AG04450 (cell line): ENCODE measurements at places on chromosomes 16 and 17.

GRCh38 chr17:39167476-39167875 lies 1.5 kb upstream of the ARL5C start:
- no peak for DNase-seq

- no peak for DNase-seq
Measured at GRCh38 chr17:8327303-8327649, 12.4 kb upstream of the ODF4 start.

- DNase-seq, result no peak
Measured at GRCh38 chr17:77887110-77887463, 71.4 kb upstream of the TNRC6C start.

- DNase-seq, result no peak
Measured at GRCh38 chr17:34391241-34391640, 28.2 kb upstream of the CCL1 start.

- DNase-seq, result no peak
Measured at GRCh38 chr16:71249399-71249798, 18.9 kb upstream of the HYDIN start.

DNA sequence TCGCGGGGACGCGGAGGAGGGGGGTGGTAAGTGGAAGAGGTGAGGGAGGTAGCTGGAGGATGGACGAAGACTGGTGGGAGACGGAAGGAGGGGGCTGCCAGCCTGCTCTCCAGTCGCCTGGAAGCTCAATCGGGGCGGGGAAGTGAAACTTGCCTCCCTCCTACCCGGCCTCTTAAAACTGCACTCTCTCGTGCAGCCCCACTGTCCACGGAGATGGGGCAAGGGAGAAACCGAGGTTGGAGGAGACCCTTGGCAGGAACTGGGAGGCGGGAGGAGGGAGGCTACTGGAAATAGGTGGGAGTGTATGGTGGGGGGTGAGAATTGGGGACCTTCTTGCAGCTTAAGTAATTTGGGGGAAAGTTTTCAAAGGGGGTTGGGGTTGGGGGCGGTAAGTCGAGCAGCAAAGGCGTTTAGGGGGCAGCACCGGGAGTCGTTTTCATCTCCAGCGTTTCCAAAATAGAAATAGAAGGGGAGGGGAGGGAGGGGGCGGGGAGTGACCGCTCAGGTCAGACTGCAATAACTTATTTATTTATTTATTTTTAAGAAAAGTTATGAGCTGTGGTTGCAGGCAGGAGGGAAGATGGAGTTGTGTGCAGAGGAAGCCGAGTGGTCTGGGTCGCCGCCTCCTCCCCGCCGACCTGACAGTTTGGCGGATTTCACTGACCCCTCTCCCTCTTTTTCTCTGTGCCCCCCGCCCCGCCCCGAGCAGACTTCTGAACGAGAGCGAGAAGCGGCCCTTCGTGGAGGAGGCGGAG lies 1.4 kb downstream of the SOX9 start:
- no peak for DNase-seq

DNA sequence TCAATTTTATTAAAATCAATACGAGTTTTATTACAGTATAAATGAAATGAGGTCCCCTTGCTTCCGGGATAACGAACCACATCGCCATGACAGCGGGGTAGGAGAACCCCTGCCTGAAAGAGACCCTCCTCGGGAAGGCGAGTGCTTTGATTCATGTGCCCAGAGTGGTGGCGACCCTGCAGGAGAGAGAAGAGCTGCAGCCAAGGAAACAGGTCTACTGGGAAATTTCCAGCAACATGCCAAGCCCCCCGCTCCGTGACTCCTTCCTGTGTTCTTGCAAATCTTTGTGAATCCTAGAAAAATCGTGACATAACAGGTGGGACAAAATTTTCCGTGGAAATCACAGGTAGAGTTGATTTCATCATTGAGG lies 162.5 kb downstream of the WSCD1 start:
- DNase-seq, result no peak

GRCh38 chr17:17514361-17514992 lies 18.3 kb upstream of the RASD1 start:
- no peak for DNase-seq

- DNase-seq, result no peak
Measured at GRCh38 chr17:63173903-63174302, 207.9 kb downstream of the TANC2 start.

DNA sequence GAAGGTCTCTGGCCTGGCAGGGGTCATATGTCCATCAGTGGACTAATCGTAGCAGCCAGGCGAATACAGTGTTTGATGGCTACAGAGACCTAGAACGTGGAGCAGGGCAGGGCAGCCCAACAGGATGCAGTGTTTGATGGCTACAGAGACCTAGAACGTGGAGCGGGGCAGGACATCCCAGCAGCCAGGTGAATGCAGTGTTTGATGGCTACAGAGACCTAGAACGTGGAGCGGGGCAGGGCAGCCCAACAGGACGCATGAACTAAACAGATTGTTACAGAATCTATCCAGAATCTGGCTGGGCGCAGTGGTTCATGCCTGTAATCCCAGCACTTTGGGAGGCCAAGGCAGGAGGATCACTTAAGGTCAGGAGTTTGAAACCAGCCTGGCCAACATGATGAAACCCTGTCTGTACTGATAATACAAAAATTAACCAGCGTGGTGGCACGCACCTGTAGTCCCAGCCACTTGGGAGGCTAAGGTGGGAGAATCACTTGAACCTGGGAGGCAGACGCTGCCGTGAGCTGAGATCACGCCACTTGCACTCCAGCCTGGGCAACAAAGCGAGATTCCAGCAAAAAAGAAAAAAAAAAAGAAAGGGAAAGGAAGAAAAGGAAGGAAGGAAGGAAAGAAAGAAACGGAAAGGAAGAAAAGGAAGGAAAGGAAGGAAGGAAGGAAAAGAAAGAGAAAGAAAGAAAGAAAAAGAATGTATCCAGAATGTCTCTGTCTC lies 65.2 kb upstream of the RPH3AL start:
- no peak for DNase-seq

- DNase-seq, result no peak
Measured at GRCh38 chr16:56931271-56931891, 561 bp upstream of the HERPUD1 start.

DNA sequence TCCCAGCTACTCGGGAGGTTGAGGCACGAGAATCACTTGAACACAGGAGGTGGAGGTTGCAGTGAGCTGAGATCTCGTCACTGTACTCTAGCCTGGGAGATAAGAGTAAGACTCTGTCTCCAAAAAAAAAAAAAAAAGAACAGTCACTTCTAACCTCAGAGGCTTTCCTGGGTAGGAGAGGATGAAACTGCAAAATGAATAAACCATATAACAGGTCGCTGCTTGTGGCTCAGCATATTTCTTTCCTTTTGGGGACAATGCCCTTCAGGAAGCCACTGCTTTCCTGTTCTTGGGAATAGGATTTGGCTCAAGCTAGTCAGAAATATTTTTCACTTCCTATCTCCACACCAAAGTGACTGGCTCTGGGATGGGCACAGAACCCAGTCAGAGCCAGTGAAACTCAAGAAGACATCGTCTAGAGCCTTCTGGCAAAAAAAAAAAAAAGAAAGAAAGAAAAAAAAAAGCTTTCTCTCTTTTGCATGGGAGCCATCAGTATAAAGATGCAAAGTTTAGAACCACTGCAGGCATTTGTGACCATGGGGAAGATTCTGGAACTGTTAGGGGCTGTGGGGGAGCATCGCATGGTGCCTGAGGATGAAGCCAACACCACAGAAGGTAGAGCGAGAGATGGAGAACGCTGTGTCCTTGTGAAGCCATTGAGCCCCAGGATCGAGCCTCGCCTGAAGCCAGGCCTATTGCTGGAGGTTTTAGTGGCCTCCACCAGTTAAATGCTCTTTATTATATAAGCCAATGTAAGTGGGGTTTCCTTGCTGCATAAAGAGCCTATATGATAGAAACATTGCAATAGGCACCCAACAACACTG lies 71.8 kb upstream of the MRTFB start:
- no peak for DNase-seq

DNA sequence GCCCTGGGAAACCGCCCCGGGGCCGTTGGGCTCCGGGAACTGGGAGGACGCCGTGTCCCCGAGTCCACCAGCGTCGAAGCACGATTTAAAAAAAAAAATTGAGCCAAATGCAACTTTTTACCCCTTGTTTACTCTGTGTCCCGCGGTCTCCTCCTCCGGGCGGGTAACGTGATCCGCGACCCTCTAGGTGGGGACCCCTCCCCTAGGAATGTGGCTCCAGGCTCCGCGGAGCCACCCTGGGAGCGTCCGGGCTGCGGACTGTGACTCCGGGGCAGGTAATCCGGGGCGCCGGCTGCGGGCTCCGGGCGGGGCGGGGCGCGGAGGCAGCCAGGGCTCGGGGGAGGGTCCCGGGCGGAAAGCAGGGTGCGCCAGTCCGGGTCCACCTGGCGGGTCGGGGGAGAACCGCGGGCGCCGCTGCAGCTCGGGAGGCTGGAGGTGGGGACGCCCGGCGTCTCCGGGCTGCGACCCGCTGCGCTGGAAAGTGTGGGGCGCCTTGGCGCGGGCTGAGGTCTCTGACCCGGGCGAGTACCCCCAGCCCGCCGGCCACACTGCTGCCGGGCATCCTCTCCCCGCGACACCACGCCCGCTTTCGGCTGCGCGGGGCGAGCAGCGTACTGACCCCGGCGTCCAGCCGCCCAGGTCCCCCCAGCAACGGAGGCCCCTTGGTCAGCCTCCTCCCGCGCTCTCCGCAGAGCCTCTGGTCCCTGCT lies 852 bp upstream of the HELZ start:
- DNase-seq, result no peak

DNA sequence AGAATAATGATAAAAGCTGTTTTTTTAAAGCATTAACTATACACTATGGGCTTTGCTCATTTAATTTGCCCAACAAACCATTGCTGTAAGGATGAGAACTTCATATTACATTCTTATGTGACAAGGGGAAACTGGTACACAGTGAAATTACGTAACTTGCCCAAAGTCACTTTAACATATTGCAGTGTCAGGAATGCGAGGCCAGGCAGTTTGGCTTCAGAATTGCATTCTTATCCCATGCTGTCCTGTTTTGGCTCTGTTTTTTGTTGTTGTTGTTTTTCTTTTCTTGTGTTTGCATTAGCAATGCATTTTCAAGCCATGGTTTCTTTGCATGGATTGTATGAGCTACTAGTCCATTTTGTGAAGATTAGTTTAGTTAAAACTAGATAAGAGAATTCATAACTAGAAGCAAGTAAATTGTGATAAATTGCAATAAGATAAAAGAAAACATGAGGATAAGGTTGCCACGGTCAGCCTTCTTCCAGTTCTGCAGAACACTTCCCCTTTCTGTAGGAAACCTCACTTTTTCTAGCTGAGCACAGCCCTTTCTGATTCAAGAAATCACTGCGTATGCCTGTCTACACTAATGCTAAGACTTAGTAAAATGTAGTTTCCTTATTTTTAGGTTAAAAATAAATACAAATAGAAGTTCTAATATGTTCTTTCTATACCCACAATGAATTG lies 221.3 kb upstream of the KCNJ16 start:
- no peak for DNase-seq

DNA sequence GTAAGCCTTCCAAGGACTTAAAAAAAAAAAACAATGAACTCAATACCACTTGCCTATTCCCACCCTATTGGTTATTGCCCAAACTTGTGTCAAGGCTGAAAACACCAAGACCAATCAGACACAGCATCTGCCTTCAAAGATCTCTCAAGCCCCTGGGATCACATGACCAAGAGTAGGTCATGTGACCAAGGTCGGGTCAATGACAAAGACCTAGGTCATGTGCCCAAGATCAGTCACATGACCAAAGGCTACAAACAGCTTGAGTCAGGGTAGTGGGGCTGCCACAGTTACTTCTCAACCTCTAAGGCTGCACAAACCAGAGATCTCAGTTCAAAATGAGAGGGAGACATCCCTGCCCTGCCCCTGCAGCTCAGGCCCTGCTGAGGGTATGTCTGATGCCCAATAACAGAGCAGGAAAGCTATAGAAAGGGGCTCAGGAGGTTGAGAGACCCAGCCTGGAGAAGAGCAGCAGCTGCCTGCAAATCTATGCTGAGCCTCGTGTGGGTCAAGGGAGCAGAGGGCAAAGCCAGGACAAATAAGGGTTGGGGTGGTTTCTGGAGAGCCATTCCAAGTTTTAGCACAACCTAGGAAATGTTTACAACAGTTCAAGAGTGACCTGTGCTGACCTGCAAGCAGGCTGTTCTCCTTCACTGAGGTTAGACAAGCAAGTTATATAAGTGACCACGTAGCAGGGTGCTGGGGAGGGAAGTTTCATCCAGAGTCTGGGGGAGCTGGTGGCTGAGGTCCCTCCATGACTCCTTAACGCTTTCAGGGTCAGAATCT lies 48.8 kb downstream of the PIMREG start:
- no peak for DNase-seq

- no peak for DNase-seq
Measured at GRCh38 chr16:67445913-67446907, 15.3 kb downstream of the HSD11B2 start.

GRCh38 chr16:2429771-2430663 lies 770 bp downstream of the CCNF start:
- DNase-seq, result no peak

- DNase-seq, result no peak
Measured at GRCh38 chr17:1746975-1747543, 4.4 kb downstream of the SERPINF2 start.

- no peak for DNase-seq
Measured at GRCh38 chr17:56733833-56734232, 99.9 kb downstream of the C17orf67 start.

GRCh38 chr16:9447195-9447551 lies 355.7 kb downstream of the HAPSTR1 start:
- no peak for DNase-seq

- no peak for DNase-seq
Measured at GRCh38 chr16:7055443-7055842, 277.2 kb upstream of the RBFOX1 start.

GRCh38 chr17:66301367-66301863 lies 998 bp upstream of the PRKCA start:
- DNase-seq, result no peak

- DNase-seq, result no peak
Measured at GRCh38 chr17:58279016-58279711, 1.6 kb downstream of the MPO start.

- DNase-seq, result no peak
Measured at GRCh38 chr16:58500430-58501241, 693 bp downstream of the NDRG4 start.

- no peak for DNase-seq
Measured at GRCh38 chr17:81011951-81012350, 20.3 kb downstream of the CHMP6 start.

GRCh38 chr16:22653876-22654275 lies 143.2 kb downstream of the NPIPB5 start:
- DNase-seq, result no peak

DNA sequence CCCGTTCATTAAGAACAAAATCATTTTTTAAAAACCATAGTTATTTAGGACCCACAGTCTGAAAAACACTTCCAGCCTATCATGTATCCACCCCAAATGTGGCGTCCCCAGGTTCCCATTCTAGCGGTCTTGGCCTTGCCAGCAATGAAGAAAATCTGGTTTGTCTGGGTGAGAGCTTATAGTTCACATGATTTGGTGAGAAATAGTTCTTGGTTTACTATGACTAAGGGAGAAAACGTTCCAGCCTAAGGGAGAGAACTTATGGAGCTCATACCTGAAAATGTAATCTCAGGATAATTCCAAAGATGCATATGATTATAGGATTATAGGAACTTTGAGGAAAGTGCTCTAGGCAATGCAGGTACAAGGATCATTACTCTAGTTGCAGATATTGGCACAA lies 4.8 kb downstream of the MARVELD3 start:
- DNase-seq, result no peak

- peak; percentile 48 for DNase-seq
Measured at GRCh38 chr16:85819245-85819644, 19.8 kb downstream of the COX4I1 start.
